T-cell (primary cell): ENCODE measurements at places on chromosomes 5 and 9. TPM values are rescaled to one million over a fixed set of nuclear protein-coding genes. Genes with fewer than 3 reads are reported as not detected.
A peak's percentile ranks its signal among the peaks of the same experiment; 100 is the strongest.

The GPR150 gene
- 2.2 TPM for total RNA-seq

The SIT1 gene
- total RNA-seq: 56.2 TPM

DNA sequence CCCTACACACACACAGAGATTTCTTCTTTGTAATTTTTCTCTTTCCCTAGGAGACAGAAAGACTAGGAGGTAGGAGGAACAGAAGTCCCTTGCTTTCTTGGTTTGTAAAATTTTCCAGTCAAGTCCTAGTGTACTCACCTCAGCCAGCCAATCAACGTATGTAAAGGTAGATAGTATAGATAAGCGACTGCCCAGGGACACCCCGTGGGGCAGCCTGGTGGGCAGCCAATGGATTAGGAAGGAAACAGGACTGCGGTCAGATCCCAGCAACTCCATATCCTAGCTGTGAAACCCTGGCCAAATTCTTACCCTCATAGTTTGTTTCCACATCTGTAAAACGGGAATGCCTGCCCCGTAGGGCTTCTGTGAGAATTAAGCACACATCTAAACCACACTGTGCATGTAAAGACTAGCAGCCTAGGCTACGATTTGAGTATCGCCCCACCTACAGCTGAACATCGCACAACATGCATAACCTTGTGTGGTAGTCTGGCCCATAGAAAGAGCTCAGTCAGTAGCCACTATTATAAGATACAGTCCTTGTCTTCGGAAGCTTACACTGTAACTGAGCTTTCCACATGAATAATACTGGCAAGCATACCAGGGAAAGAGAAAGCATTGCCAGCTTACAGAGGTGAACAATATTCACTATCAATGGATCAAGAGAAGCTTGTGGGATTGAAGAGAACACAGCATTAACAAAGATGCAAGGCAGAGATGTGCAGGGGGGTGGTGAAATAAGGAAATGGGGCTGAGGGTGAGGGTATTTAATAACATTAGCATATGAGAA is 353.4 kb upstream of the PANK3 start:
- H3K36me3 ChIP-seq: no peaks in the 10 kb centered on the region
- DNase-seq: no peak
- no peaks in the 10 kb centered on the region for H3K27me3 ChIP-seq

GRCh38 chr9:34443533-34443932 is 14.8 kb downstream of the FAM219A start:
- DNase-seq: no peak
- H3K4me1 ChIP-seq: no peaks in the 10 kb centered on the region
- H3K4me3 ChIP-seq: no peak overlapping the region
- H3K36me3 ChIP-seq: no peaks in the 10 kb centered on the region

DNA sequence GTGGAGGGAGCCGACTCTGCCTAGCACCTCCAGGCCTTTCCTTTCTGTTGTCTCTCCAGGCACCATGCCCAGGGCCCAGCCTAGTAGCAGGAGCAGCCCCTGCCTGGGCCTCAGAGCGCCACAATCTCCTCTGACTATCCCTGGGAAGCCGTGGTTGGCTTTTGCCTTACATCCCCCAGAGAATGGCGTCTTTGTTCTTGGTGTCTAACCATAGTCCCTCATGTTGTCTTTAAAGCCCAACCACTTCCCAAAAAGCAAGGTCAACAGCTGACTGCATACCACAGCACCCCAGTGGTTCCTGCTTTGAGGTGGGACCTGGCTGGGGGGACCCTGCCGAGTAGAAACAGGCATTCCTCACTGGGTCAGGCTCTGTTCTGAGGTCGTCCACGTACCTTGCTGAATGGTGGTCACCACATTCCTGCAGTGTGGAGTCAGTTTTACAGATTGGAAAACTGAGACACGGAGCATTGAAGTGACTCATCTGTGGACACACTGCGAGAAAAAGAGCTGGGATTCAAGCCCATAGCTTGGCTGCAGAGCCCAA is 13.7 kb upstream of the CERCAM start:
- no peak overlapping the region for H3K4me3 ChIP-seq
- H3K27me3 ChIP-seq: peaks cover 2% of the 10 kb centered on the region
- no peak overlapping the region for H3K27ac ChIP-seq
- H3K4me1 ChIP-seq: no peaks in the 10 kb centered on the region
- no peaks in the 10 kb centered on the region for H3K36me3 ChIP-seq
- no peak for DNase-seq

DNA sequence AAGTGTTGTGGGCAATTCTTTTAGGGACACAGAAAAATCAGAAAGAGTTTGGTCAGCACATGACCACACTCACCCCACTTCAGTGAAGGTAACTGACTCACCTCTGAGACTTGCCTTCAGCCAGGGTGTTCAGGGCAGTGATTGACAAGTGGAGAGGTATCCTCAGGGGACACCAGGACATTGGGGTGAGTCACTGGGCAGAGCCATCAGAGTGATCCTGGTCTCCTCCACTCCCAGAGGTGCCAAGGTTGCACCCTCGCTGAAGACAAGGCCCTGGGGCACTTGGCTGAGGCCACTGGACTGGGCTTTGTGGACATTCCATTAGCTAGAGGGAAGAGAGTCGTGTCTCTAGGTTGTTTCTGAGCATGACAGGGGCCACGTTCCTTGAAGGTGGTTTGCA is 113.4 kb downstream of the GADD45G start:
- DNase-seq: no peak
- no peaks in the 10 kb centered on the region for H3K4me1 ChIP-seq
- no peaks in the 10 kb centered on the region for H3K36me3 ChIP-seq
- no peak overlapping the region for H3K4me3 ChIP-seq
- no peaks in the 10 kb centered on the region for H3K27me3 ChIP-seq

- no peak overlapping the region for H3K27ac ChIP-seq
- no peaks in the 10 kb centered on the region for H3K36me3 ChIP-seq
- H3K27me3 ChIP-seq: peaks cover 4% of the 10 kb centered on the region
- H3K4me3 ChIP-seq: no peak overlapping the region
Measured at GRCh38 chr5:32202394-32202793, 28.3 kb upstream of the GOLPH3 start.

DNA sequence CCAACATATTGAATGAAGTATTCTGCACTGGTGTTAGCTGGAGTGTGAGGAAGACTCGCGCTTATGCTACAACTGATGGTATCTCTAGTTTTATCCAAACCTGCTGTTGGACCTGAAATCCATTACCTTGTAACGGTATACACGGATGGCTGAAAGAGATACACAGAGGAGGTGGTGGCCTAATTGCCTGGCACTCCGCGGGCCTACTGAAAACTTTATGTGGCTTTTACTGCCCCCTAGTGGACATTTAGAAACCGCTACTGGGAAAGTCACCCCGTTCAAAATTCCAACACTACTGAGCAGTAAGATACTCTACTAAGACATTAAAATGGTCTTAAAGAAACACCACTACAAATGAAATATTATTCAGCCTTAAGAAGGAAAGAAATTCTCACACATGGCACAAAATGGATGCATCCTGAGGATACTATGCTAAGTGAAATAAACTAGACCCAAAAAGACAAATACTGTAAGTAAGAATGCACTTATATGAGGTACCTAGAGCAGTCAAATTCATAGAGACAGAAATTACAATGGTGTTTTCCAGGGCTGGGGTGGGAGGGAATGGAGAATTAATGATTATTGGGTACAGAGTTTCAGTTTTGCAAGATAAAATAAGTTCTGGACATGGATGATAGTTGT is 100.4 kb downstream of the TTLL11 start:
- H3K27ac ChIP-seq: no peak overlapping the region
- H3K4me1 ChIP-seq: no peaks in the 10 kb centered on the region
- no peaks in the 10 kb centered on the region for H3K36me3 ChIP-seq
- peak; percentile 26 for DNase-seq
- no peak overlapping the region for H3K4me3 ChIP-seq
